ENCODE measurements at places on chromosomes 11 and 22.

DNA sequence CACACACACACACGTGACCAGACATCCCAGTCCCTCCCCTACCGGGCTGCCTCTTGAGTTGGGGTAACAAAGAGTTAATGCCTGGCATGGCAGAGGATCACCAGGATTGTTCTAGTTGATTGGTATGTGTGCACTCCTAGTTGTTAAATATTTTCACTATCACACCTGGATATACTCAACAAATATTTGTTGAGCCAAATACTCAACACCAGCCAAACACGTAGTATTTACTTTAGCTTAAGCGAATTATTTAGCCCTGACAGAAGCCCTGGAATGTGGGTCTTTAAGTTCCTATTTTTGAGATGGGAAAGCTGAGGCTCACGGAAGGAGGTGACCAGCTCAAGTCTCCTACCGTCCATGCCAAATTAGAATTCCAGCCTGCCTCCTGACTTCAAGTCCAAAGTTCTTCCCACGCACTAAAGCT, 10.5 kb downstream of the CD3E start:
- no peak for DNase-seq

- DNase-seq = no peak
Measured at GRCh38 chr22:41781507-41781906, 19.0 kb upstream of the CCDC134 start.

- DNase-seq = no peak
Measured at GRCh38 chr22:45891471-45891995, 85.4 kb downstream of the WNT7B start.

DNA sequence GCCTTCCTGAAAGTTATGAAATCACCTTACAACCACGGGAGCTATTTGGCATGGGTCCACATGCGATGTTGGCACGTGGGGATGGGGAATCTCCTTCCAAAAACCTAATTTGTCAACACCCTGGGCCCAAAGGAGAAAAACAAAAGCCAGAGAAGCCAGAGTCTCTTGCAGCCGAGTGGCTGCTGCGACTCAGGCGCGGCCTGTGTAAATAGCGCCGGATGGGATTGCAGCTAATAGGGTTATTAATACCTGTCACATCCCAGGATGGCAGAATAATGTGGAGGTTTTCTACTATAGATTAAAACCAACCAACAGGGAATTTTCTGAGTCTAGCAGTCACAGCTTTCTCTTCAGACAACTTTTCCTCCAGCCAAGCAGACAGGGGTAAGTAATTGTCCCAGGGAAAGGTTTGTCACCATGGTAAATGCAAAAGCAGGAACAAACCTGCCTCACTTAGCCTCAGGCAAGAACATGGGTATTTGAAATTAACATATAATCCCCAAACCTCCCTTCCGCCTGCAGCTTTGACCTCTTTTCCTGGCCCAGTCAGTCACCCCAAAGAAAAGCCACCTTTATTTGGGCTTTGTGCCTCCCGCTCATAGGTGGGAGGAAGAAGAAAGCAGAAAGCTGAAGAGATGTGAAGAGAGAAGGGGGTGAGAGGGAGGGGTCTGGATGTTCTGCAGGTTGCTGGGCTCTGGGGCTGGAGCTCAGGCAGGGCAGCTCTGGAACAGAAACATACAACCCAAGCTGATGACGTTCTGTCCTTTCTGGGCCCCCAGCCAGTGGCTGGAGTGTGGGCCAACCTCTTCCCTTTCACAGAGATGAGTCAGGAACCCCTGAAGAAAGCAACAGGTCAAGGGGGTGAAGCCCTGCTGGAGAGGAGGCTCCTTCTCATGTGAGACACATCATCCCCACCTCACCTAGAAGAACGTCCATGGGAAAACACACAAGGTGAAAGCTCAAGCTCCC, 376.5 kb downstream of the NXPE2 start:
- peak; percentile 40 for DNase-seq

DNA sequence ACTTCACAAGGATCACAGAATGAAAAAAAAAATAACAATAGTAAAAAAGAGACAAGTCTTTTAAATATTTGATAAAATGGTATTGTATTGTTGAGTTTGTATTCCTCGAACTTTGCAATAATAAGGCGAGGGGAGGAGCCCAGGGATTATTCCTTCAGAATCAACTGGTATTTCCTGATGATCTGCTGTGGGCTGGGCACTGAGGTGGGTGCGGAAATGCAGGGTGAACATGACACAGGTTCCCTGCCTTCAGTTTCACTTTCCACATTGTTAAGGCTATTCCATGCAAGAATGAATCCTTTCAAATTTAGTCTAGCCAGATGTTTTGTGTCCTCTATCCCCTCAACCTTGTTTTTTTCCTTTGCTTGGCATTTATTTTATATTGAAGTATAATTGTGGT, 2.1 kb upstream of the EIF3M start:
- no peak for DNase-seq

GRCh38 chr11:13923716-13924650, 38.5 kb upstream of the SPON1 start:
- DNase-seq = no peak

DNA sequence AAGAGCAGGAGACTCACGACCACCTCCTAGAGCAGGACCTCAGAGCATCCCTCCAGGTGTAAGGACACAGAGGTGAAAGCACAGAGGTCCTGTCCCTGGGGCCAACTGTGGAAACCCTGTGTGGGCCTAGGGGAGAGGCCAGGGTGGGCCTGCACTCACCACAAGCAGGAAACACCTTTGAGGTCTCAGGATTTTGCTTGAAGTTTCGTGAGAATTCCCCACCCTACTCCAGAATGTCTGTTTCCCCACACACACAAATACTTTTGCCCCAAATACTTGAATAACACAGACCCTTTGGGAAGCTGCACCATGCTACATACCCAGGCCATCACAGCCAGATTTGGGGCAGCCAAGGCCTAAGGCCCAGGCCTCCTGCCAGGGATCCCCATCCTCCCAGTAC, 18.1 kb downstream of the SLC43A3 start:
- no peak for DNase-seq

DNA sequence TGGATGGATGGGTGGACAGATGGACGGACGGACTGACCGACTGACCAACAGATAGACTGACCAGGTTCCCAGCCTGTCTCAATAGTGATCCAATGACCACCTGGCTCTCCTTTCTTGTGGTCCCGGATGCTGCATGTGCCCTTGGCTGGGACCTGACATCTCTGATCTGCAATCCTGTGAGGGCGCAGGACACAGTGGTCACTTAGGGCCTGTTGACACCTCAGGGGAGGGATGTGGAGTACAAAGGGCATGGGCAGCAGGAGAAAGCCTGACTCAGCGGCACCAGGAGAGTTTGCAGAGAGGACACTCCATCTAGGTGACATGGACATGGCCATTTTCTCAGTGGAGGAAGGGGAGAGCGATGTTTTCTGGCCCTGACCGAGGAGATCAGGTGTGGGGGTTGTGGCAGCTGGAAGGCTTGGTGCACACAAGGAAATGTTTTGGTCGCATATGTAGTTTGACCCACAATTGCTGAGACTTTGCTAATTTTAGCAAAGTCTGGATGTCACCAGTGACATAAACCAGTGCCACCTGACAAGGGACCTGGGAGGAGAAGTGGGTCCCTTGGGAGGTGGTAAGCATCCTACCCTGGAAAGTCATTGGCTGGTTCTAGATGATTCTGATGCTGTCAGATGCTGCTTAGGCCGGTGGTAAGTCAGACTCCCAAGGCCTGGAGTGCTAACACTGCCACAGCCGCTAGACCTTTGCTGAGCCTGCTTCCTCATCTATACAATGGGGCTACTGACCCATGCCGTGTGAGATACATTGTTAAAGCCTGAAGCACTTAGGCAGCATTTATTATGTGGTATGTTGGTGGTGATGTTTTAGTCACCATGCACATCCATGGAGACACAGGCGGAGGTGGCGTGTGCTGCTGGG, 50.7 kb downstream of the CD82 start:
- DNase-seq = no peak

DNA sequence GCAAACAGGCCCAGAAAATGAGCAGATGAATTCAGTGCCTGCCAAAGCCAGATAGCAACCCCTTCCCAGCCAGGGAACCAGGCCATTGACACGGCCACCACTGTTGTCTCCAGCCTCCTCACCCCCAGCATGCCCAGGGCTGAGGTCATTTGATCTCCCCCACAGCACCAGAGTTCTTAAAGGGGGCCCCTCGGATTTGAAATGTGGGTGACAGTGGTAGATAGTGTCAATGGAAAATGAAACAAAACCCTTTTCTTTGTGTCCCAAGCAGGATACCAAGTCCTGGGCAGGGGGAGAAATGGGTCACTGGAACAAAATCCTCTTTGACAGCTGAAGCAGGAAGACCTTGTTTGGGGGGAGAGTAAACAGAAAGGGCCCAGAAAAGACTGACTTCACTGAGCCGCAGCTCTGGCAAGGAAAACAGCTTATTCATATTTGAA, 14.3 kb upstream of the ACCSL start:
- DNase-seq = no peak

DNA sequence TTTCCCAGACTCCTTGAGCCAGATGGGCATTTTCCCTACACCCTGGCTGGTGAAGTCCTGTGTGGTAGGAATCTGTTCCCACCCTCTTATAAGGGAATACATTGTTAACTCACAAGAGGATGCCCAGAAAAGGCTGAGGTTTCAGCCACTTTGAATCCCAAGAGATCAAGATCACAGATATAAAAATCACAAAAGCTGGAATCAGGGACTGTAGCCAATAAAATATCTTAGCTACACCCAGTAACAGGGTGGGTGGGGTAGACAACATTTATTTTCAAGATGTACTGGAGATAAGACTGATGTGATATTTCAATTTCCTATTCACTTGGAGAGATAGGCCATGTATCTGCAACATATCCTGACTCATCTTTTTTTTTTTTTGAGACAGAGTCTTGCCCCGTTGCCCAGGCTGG, 50.3 kb downstream of the COPB1 start:
- DNase-seq = no peak

- no peak for DNase-seq
Measured at GRCh38 chr22:47154621-47155081, 392.2 kb downstream of the TBC1D22A start.

DNA sequence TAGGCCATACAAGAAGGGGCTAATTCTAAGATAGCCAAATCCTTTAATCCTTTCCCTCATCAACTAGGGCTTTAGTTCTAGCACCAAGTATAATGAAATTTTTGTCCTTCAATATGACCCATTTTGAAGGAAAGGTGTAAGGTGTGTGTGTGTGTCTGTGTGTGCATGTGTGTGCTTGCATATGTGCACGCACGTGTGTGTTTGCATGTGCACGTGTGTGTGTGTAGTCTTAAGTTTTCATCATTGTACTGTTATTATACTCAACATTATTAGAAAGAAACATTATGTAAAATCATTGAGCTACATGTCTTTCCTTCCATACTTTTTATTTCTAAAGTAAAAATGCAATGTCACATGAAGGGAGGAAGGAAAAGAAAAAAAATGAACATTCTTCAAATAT, 547.7 kb downstream of the FAM181B start:
- DNase-seq = no peak

Data from NT2/D1 (cell line).